ENCODE measurements at places on chromosomes 3 and 15.

- DNase-seq: no peak
Observed at GRCh38 chr15:75551091-75551490, 28.0 kb downstream of the PTPN9 start.

GRCh38 chr15:43899928-43900327, 73.1 kb downstream of the WDR76 start:
- DNase-seq: no peak

DNA sequence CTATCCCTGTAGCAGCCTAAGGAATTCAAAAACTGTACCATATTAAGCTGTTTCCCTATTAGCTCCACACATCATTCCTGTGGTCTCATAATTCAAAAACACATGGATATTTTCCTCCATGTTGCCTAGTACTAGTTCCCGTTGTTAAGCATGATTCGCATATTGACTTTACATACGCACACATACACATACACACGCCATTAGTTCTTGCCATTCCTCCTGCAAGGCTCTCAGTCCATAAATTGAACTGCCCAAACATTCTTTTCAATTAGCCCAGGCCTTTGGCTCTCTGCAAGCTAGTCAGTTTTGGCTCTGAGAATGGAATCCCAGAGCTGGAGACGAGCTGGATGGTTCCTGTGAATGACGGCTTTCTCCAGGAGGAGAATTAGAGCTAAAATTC, 57.2 kb upstream of the RAD18 start:
- DNase-seq: no peak

GRCh38 chr3:185469542-185469941, 29.3 kb downstream of the TMEM41A start:
- DNase-seq: no peak

- DNase-seq: no peak
Observed at GRCh38 chr15:94075349-94075748, 156.0 kb upstream of the MCTP2 start.

- DNase-seq: no peak
Observed at GRCh38 chr15:99683000-99683670, 50.1 kb downstream of the LYSMD4 start.

DNA sequence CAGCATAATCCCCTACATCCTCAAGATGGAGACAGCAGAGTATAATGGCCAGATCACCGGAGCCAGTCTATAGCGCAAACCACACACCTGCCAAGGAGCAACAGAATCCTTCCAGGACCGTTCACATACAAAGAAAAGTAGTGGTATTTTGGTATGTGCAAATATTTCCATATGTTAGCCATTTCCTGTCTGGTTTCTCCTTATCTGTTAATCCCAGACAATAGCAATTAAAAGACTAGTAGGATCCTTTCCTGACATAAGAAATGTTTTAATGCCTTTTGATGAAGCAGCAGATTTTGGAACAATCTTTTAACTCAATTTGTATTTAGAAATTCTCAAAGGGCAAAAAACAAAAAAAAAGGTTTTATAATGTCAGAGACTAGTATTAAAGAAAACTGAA, 22.2 kb downstream of the MRPS25 start:
- no peak for DNase-seq

GRCh38 chr3:179833294-179833693, 180.5 kb downstream of the USP13 start:
- DNase-seq: no peak
